ENCODE measurements at places on chromosomes 6 and 20. TPM values are rescaled to one million over a fixed set of nuclear protein-coding genes. Genes with fewer than 3 reads are reported as not detected.

Gene TRIM10
- not detected for total RNA-seq

Gene COL12A1
- total RNA-seq = 4,738 TPM

Gene SLC2A10
- 38.8 TPM for total RNA-seq

Gene PRPH2
- 2.5 TPM for total RNA-seq

Gene CTCFL
- not detected for total RNA-seq

Gene SRC
- 25.0 TPM for total RNA-seq

Gene HLA-DMA
- total RNA-seq = 8.6 TPM

Gene NKAIN2
- not detected for total RNA-seq

Gene SLC35D3
- not detected for total RNA-seq

Gene ZBTB22
- 11.9 TPM for total RNA-seq

Gene NRN1
- total RNA-seq = 142 TPM

Data from articular chondrocyte of knee joint (primary cell).